ENCODE measurements at places on chromosomes 13 and 19. TPM values are rescaled to one million over a fixed set of nuclear protein-coding genes. Genes with fewer than 3 reads are reported as not detected.

Gene UBE2L5
- polyA plus RNA-seq, result not detected

Gene SPRED3
- polyA plus RNA-seq, result 0.18 TPM

- DNase-seq, result no peak
These were observed 572.4 kb downstream of the UQCRFS1 start for GRCh38 chr19:28640506-28640905.

- no peak for DNase-seq
These were observed 599 bp upstream of the ARHGEF7 start for GRCh38 chr13:111114362-111115060.

DNA sequence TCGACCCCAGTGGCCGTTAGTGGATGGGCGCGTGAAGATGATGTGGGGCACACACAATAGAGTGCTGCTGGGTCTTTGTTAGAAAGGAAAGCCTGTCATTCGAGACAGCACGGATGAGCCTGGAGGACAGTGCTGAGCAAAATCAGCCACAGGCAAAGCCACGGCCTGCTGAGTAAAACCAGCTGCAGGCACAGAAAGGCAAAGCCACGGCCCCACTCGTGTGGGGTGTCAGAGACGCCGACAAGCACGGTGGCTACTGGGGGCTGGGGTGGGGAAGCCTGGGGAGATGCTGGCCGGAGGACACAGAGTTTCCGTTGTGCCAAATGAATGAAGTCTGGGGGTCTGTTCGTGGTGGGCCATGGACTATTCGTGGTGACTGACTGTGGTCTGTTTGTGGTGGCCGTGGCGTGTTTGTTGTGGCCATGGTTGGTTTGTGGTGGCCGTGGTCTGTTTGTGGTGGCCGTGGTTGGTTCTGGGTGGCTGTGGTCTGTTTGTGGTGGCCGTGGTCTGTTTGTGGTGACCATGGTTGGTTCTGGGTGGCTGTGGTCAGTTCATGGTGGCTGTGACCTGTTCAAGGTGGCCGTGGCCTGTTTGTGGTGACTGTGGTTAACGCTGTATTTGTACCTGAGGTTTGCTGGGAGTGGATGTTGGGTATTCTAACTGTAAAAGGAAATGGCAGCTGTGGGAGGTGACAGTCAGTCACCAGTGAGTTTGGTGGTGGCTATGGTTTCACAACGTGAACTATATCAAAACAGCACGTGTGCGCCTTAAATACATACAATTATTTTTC is 36.3 kb downstream of the MCF2L start:
- DNase-seq, result no peak

DNA sequence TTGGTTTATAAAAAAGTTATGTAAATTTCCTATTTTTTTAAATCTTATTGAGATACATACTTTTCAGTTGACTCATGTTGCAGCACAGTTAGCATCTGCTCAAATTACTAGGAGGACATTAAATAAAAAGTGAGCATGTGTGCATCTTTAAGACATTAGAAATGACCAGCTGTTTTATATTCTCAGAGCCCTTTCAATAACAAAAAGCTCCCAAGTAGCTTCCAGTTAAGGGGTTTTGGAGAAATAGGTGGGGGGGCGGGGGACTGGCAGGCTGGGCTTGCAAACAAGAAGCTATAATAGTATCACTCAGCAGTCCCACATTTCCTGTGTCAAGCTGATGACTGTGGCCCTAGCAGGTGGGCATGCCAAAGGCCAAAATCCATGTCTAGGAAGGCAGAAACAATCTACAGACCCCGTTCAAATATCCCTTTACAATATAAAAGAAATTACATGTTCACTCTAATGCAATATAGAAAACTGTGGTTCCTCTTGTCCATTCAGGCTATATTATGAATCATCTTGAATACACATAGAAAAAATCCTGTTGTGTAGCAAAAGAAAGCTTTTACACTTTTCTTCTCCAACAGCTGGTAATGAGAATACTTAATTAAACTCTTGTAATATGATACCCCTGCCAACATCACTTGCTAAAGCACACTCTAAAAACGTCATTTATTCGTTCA is 1713.2 kb upstream of the SLC10A2 start:
- no peak for DNase-seq

GRCh38 chr13:57569986-57570385 is 61.6 kb upstream of the PCDH17 start:
- DNase-seq, result no peak
